H9 (cell line): ENCODE measurements at places on chromosomes 7 and 10. TPM values are rescaled to one million over a fixed set of nuclear protein-coding genes. Genes with fewer than 3 reads are reported as not detected.

DNA sequence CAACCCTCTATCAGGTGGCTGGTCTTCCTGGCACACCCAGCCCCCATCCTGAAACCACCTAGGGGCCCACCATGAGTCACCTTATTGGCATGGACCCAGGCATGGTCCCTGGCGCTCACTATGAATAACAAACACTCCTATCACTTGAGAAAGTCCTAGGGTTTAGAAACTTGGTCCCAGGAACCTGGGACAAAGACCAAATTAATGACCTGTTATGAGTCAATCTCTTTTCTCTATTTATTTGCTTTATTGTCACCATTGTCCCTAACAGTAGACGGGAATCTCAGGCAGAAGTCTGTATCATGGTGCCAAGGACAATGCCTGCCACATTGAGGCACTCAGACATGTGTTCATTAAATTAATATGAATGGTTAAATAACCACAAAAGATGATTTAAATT is 599.6 kb upstream of the C7orf33 start:
- H3K27ac ChIP-seq, result no peak overlapping the region
- no peak for DNase-seq
- no peaks in the 10 kb centered on the region for H3K27me3 ChIP-seq
- H3K36me3 ChIP-seq, result peaks cover 16% of the 10 kb centered on the region
- no peak overlapping the region for H3K4me3 ChIP-seq

DNA sequence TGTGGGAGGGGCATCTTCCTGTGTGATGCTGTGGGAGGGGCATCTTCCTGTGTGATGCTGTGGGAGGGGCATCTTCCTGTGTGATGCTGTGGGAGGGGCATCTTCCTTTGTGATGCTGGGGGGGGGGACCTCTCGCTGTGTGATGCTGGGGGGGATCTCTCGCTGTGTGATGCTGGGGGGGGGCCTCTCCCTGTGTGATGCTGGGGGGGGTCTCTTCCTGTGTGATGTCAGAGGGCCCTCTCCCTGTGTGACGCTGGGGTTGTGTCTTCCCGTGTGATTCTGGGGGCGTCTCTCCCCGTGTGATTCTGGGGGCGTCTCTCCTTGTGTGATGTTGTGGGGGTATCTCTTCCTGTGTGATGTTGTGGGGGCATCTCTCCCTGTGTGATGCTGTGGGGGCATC is 27.9 kb upstream of the DPYSL4 start:
- H3K4me3 ChIP-seq, result no peak overlapping the region
- no peaks in the 10 kb centered on the region for H3K36me3 ChIP-seq
- H3K27ac ChIP-seq, result no peak overlapping the region
- DNase-seq, result no peak
- no peaks in the 10 kb centered on the region for H3K27me3 ChIP-seq

GRCh38 chr10:29411666-29412315 is 122.9 kb downstream of the LYZL1 start:
- peaks cover 21% of the 10 kb centered on the region for H3K36me3 ChIP-seq
- no peak overlapping the region for H3K27ac ChIP-seq
- H3K27me3 ChIP-seq, result no peaks in the 10 kb centered on the region
- no peaks in the 10 kb centered on the region for H3K4me1 ChIP-seq
- DNase-seq, result no peak
- no peak overlapping the region for H3K4me3 ChIP-seq

DNA sequence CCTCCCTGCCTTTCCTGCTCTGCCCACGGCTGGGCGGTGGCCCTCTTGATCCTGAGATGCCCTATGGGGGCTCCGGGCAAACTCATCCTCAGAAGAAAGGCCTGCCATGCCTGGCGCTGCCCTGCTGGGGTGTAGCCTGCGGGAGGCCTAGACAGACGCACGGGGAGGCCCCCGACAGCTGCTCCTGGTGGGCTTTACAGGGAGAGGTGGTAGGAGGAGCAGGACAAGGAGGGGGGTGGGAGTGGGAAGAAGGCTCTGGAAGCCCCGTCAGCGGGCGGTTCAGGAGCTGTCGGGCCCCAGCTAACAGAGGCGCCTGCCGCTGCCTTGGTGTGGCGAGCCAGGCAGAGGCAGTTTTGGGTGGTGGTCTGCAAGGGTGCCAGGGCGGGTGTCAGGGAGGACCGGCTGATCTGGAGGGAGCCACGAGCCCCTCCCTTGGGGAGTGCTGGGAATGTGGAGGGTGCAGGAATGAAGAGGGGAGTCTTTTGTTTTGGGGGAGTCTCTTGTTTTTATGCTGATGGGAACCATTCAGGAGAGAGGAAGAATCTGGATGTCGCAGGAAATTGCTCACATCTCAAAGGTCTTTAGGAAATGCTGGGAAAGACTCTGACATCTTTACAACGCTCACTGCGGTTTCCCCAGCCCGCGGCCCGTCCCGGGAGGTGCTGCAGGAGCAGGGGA is 63.5 kb downstream of the CFAP46 start:
- H3K36me3 ChIP-seq, result peaks cover 8% of the 10 kb centered on the region
- no peaks in the 10 kb centered on the region; the same call in 1 of the 2 replicates for H3K4me1 ChIP-seq
- H3K4me3 ChIP-seq, result no peak overlapping the region
- H3K27me3 ChIP-seq, result no peaks in the 10 kb centered on the region

DNA sequence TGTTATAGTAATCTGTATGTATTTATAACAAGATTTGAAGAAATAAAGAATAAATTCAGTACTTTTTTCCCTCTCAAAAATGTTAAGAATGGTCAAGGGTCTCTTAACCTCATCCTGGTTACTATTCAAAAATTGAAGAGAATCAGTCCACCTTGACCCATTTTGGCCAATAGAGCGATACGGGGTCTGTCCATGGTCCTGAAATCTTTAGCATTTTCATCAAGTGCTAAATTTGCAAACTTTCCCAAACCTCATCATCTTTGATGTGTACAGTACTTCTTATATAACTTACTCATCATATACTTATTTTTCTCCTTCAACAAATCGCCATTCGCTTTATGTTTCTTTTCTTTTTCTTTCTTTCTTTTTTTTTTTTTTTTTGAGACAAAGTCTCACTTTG is 23.6 kb downstream of the TMEM178B start:
- DNase-seq, result no peak
- H3K4me1 ChIP-seq, result peaks cover 14% of the 10 kb centered on the region
- no peak overlapping the region for H3K4me3 ChIP-seq
- no peaks in the 10 kb centered on the region for H3K27me3 ChIP-seq

DNA sequence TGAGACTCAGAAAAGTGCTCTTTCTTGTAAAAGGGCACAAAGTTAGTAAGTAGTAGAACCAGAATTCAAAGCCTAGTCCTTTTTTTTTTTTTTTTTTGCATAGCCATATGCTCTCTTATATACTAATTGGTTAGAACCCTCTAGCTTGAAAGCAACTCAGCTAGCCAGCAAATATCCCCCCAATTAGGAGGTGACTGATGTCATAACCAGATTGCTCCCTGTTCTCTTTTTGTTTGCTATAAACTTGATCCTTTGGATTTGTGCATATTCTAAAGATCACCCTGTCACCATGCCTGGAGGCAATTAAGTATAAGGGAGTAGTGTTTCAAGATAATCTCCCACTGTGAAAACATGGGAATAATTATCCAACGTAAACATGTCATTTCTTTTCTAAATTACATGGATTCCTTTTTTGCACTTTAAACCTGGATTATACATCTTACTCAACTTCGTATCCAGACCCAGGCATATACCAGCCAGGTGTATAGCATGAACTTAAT is 963.4 kb downstream of the CNTNAP2 start:
- H3K27me3 ChIP-seq, result no peaks in the 10 kb centered on the region
- H3K27ac ChIP-seq, result no peak overlapping the region
- no peaks in the 10 kb centered on the region for H3K36me3 ChIP-seq
- H3K4me3 ChIP-seq, result no peak overlapping the region
- no peaks in the 10 kb centered on the region for H3K4me1 ChIP-seq

DNA sequence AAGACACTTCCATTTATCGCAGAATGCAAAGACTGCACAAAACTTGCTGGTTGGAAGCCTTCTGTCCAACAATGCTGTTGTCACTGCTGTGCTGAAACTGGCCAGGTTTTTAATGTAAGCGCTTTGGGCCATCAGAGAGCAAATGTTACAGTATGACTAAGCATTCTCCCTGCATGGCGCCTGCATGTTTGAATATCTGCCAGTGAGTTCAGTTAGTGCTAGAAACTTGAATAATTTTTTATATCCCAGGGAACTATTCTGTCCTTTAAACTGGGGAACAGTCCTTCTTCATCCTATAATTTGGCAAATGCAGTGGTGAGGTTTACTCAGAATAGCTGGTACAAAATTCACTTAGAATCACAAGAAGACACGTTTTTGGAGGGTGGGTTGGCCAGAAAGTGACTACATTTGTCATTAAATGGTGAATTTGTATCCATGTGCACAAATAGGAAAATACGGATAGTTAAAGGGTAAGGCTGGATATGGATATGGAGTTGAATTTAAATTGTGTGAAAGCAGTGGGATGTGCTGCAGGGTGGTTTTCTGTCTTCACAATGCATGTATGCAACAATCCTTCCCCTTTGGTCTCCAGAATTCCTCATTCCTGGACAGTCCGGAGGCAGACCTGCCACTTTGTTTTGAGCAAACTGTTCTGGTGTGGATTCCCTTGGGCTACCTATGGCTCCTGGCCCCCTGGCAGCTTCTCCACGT is 1.7 kb downstream of the ABCC2 start:
- H3K27ac ChIP-seq, result no peak overlapping the region
- H3K27me3 ChIP-seq, result no peaks in the 10 kb centered on the region
- H3K4me3 ChIP-seq, result no peak overlapping the region
- peaks cover 9% of the 10 kb centered on the region for H3K4me1 ChIP-seq
- no peak for DNase-seq

- H3K27ac ChIP-seq, result no peak overlapping the region
- no peak for DNase-seq
- no peaks in the 10 kb centered on the region for H3K4me1 ChIP-seq
- H3K4me3 ChIP-seq, result no peak overlapping the region
These were observed 298.6 kb upstream of the MTPN start for GRCh38 chr7:136275794-136276193.

DNA sequence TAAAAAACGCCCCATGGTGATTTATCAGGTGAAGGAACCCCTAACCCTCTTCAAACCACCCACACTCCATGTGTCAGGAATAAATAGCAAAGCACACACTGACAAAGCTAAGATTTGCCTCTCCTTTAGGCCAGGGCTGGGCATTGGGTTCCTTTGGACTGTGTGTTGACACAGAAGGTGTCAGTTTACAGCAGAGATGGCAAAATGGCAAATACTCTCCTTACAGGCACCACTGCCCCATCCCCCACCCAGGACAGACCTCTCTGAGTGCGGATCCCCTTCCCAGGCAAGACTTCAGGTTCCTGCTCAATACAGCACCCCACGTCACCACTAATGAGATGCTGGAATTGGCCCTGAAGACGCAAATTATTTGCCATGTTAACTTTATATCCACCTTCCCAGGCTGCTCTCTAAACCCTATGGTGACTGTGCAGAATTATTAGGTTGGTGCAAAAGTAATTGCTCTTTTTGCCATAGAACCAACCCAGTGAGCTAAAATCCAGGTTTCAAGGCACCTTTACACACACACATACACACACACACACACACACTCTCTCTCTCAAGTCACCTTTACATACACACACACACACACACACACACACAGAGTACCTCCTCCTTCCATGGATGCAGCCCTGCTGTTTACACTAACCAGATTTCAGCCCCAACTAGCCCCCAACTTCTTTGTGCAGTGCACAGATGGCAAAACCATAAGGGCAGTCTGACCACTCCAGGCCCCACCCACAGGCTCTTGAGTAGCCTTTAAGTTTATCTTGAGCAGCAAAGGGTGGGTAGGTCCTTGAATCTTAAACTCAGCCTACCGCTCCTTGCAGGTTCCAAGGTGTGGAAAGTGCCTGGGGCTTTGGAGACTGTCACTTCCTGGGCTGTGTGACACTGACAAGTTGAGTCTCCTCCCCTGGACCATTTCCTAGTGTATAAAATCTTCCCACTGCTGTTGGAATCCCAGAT is 4.0 kb upstream of the ZCCHC24 start:
- peaks cover 7% of the 10 kb centered on the region; the same call in 1 of the 2 replicates for H3K4me1 ChIP-seq
- no peaks in the 10 kb centered on the region for H3K36me3 ChIP-seq
- no peak for DNase-seq
- H3K27me3 ChIP-seq, result peaks cover 9% of the 10 kb centered on the region; the same call in 1 of the 2 replicates
- no peak overlapping the region for H3K27ac ChIP-seq
- H3K4me3 ChIP-seq, result no peak overlapping the region; the same call in 2 of the 3 replicates

DNA sequence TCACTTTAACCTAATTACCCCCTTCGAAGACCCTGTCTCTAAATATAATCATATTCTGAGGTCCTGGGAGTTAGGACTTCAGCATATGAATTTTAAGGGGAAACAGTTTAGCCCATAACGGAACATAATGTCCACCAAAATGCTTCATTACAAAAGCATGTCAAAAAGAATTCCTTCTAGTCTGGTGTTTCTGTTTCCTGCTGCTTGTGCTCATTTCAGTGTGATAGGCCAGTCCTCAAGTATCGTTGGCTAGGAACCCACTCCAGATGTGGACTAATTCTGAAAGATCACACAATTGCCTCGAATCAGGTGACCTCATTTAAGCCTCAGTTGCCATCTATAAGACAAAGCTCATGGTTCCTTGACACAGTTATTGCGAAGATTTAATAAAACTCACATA is 29.6 kb downstream of the INPP5F start:
- peaks cover 5% of the 10 kb centered on the region for H3K36me3 ChIP-seq
- no peaks in the 10 kb centered on the region for H3K4me1 ChIP-seq
- H3K27ac ChIP-seq, result no peak overlapping the region
- no peak overlapping the region for H3K4me3 ChIP-seq
- no peaks in the 10 kb centered on the region for H3K27me3 ChIP-seq

DNA sequence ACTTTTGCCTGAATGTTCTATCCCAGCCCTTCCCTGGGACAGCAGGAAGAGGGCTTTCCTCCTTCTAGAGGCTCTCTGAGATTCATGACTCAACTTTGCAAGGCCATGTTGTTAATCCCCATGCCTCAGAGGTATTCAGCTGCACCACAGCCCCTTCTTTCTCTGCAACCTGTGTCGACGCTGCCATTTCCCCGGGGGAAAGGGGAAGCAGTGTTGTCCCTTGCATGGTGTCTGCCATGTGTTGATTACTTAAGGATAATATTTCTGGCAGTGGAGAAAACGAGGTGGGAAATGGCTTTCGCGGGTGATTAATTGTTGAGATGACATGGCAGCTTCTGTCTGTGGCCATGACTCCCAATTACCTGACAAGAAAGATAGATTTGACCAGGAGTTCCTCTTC is 133.1 kb downstream of the SORCS3 start:
- no peak overlapping the region for H3K4me3 ChIP-seq
- no peak for DNase-seq
- no peaks in the 10 kb centered on the region for H3K4me1 ChIP-seq
- H3K27me3 ChIP-seq, result no peaks in the 10 kb centered on the region
- H3K36me3 ChIP-seq, result no peaks in the 10 kb centered on the region

DNA sequence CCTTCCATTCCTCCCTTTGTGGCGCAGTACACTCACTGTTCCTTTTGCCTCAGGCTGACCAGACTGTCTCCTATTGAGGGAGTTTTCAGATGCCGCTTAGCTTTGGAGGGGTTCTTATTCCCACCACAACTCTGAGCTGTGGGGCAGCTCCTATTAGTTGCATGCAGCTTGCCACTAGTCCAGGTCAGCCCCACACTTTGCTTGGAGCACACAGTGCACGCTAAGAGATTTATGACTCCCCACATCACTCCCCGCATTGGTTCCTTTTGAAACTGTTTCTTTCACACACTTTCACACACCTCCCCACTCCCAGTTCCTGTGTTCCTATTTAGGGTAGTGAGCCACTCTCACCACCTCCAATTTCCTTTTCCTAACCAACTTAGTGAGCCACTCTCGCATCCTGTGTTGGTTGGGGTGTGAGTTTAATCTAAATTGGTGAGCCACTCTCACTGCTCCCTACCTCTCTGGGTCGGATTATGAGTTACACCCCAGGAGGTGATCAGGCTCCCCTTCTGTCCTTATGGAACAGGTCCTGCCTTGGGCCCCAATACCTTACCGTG is 10.4 kb upstream of the ZNF485 start:
- H3K4me1 ChIP-seq, result no peaks in the 10 kb centered on the region
- no peak for DNase-seq
- H3K4me3 ChIP-seq, result no peak overlapping the region
- H3K27me3 ChIP-seq, result no peaks in the 10 kb centered on the region
- H3K27ac ChIP-seq, result no peak overlapping the region
- no peaks in the 10 kb centered on the region for H3K36me3 ChIP-seq

Gene CPA2
- total RNA-seq, result 0.29 TPM in 1 of 2 replicates, not detected in the other

Gene ZFAND2A
- total RNA-seq, result 11.1 and 13.7 TPM in 2 replicates

Gene RTKN2
- total RNA-seq, result 14.4 and 14.5 TPM in 2 replicates

Gene OGDHL
- 21.9 and 22.6 TPM in 2 replicates for total RNA-seq
